Mucosa of descending colon (tissue), 3 donors: ENCODE measurements at places on chromosomes 11 and 22. TPM values are rescaled to one million over a fixed set of nuclear protein-coding genes. Genes with fewer than 3 reads are reported as not detected.

FOLR2 gene
- total RNA-seq: 3.2 TPM

DNA sequence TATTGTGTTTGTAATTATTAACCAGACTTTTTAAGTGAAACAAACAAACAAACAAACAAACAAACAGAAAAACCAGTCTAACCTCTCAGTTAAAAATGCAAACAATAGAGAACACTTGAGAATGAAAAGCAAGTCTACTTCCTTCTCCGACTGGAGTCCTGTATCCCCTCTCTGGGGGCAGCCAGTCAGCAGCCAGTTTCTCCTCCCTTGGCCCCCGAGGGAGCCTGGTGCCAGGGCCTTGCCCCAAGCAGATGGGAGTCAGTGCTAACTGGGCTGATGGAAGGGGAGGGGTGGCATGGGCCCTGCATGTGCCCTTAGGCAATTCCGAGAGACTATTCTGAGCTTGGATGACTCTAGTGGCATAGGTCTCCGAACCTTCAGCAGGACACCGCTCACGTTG lies 137.2 kb downstream of the GRIK4 start:
- DNase-seq: no peak

- DNase-seq: peak; percentile 78
Observed at GRCh38 chr11:74749127-74749964, 697 bp downstream of the RNF169 start.

GRCh38 chr11:68315171-68315920 lies 3.0 kb downstream of the LRP5 start:
- peak; percentile 70 for DNase-seq

GRCh38 chr11:124198897-124199296 lies 15.8 kb downstream of the OR10D3 start:
- DNase-seq: no peak

CSTF3 gene
- 19.2 TPM for total RNA-seq

HBE1 gene
- total RNA-seq: not detected

DNA sequence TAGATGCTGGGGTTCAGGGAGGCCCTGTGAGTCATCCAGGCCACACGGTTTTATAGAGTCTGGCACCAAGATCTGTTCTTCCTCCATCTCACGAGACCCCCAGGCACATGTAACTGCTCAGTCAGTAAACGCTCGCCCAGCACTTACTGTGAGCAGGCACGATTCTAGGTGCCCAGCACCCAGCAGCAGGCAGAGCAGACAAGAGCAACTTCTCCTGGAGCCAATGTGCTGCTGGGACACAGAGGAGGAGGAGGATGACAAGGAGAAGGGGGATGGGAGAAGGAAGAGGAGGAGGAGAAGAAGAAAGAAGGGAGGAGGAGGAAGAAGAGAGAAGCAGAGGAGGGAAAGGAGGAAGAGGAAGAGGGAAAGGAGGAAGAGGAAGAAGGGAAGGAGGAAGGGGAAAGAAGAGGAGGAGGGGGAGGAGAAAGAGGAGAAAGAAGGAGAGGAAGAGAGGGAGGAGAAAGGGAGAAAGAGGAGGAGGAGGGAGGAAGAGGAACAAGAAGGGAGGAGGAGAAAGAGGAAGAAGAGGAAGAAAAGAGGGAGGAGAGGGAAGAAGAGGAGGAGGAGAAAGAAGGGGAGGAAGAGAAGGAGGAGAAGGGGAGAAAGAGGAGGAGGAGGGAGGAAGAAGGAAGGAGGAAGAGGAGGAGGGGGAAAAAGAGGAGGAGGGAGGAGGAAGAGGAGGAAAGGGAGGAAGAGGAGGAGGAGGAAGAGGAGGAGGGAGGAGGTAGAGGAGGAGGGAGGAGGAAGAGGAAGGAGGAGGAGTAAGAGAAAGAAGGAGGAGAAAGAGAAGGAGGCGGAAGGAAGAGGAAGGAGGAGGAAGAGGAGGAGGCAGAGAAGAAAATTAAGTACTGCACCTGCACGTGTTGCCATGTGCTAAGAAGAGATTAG lies 77.6 kb upstream of the RTL6 start:
- no peak for DNase-seq

GRCh38 chr11:35257281-35257680 lies 118.3 kb downstream of the CD44 start:
- DNase-seq: no peak

LIMK2 gene
- 76.7 TPM for total RNA-seq

LIF gene
- 9.1 TPM for total RNA-seq

GRCh38 chr22:25658633-25659032 lies 83.4 kb upstream of the MYO18B start:
- DNase-seq: no peak

GATD1 gene
- total RNA-seq: 58.8 TPM

LRRC10B gene
- 1.7 TPM for total RNA-seq

MMP1 gene
- total RNA-seq: 0.67 TPM

- DNase-seq: peak; percentile 95
Observed at GRCh38 chr11:69131644-69132300, 24.0 kb upstream of the SMIM38 start.

BTBD18 gene
- not detected for total RNA-seq
